ENCODE measurements at places on chromosomes 2 and 18. TPM values are rescaled to one million over a fixed set of nuclear protein-coding genes. Genes with fewer than 3 reads are reported as not detected.

TTC21B gene
- total RNA-seq = 9.8 TPM

GREB1L gene
- 6.0 TPM for total RNA-seq

EPHA4 gene
- total RNA-seq = 21.3 TPM

DOCK10 gene
- 33.6 TPM for total RNA-seq

DNA sequence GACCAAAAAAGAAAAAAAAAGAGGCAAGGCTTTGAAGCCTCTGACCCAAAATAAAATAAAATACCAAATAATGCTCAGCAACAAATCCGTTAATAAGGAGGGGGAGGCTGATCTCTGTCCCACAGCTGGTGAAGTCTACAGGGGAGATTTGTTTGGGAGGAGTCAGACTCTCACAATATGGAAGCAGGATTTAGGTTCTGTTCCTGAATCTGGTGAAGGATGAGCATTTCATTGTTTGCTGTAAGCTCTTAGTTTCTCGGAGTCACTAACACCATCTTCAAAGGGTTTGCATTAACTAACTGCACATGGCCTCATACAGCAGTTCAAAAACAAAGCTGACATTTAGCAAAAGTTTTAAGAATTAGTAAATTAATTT, 339.4 kb upstream of the TNP1 start:
- no peak for DNase-seq

DNA sequence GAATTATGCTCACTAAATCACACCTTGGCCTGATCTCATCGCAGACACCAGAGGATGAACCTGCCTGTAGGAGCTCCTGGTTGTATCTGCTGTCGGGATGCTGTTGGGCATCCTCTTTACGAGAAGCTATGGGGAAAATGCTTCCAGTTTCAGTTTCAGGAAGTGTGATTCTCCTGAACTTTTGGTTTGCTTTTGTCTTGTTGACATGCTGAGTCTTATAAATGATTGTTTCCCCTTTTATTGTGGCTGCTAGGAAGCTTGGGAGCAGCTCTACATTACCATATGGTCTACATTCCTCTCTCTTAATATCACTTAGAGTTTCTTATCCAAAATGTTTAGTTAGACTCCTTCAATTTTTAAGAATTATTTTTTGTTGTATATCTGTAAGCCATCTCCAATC, 227.5 kb downstream of the MTX2 start:
- DNase-seq = no peak

DNA sequence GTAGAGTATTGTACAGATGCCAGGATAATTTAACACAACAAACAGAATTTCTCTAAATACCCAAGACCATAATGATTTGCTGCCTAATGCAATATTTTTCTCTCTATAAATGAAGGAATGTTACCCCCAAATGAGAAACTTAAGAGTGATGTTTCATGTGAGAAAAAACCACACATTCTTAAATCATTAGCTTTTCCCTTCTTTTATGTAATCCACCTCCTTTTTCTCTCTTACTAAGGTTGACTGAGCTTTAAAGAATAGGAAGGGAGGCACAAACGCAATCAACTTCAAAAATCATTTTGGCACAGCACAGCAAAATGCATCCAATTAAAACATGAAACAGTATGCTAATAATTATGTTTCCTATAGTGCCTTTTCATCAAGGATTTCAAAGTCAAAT, 698.1 kb upstream of the CDH2 start:
- no peak for DNase-seq

DNA sequence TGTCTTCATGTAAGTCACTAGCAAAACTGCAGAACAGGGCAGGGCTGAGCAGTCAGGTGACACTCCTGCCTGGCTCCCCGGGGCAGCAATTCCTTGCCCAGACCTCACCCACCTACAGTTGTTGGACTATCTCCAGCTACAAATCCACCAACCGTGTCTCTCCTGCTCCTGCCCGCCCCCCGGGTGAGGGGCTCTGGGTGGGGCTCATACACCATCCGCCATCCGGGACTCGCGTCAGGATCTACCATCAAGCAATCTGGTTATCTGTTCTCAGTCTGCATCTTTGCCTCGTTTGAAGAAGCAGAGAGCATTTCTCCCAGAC, 13.5 kb upstream of the GLI2 start:
- no peak for DNase-seq

- no peak for DNase-seq
Measured at GRCh38 chr18:3238742-3239141, 8.9 kb upstream of the MYL12A start.

GRCh38 chr2:168608796-168609195, 152.7 kb downstream of the CERS6 start:
- DNase-seq = no peak

Measured in PC-9 (cell line).